GM23338 (cell line): ENCODE measurements at places on chromosomes 5 and 9.

GRCh38 chr5:10590226-10590999 lies 26.5 kb downstream of the ANKRD33B start:
- DNase-seq = peak; percentile 88

GRCh38 chr5:124889486-124889825 lies 143.0 kb upstream of the ZNF608 start:
- no peak for DNase-seq

DNA sequence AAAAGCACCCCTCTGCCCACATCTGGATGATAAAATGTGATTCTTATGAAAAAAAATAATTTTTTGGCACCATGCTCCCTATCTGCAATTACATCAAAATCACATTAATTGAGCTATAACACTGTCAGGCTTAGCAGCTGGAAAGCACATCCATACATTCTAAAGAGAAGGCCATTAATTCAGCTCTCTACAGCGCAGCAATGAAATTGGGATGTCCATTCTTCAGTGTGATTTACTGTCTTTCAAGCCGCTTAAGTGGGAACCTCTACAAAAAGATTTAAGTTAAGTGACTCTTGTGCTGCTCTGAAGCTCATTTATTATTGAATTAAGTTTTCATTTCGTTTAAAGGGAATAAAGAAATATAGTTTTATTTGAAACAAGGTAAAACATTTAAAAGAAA lies 171.3 kb downstream of the EBF1 start:
- no peak for DNase-seq

- no peak for DNase-seq
These were observed 203.3 kb downstream of the FOXD4L6 start for GRCh38 chr9:40925149-40925548.

- DNase-seq = no peak
These were observed 67.1 kb downstream of the LNPEP start for GRCh38 chr5:97002983-97003382.

DNA sequence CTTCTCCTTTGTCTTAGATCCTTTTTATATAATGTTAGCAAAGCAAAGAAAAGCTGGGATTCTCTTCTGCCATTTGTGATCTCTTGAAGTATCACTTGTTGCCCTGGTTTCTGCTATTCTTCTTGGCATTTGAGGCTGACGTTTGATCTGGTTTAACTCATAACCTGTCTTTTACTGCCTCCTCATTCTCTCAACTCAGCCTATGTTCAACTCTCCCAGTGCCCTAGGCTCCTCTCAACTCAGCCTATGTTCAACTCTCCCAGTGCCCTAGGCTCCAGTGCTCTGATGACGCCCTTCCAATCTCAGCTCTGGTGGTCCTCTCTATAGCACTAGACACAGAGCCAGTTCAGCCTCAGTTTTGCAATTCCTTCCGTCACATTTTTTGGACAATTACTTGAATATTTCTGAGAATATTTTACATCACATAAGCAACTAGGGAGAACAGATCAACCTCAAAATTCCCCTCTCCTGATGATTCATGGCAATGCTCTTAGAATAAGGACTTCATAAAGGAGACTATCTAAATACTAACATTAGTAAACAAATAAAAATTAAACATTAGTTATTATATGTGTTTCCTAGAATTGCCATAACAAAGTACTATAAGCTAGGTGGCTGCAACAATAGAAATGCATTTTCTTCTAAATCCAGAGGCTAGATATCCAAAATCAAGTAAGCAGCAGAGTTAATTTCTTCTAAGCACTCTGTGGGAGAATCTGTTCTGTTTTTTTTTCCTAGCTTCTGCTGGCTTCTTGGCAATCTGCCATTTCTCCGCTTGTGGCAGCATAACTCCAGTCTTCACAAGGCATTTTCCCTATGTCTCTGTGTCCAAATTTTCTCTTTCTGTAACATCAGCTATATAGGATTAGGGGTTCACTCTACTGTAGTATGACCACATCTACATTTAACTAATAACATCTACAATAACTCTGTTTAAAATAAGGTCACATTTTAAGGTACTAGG lies 662.1 kb upstream of the FTMT start:
- no peak for DNase-seq

DNA sequence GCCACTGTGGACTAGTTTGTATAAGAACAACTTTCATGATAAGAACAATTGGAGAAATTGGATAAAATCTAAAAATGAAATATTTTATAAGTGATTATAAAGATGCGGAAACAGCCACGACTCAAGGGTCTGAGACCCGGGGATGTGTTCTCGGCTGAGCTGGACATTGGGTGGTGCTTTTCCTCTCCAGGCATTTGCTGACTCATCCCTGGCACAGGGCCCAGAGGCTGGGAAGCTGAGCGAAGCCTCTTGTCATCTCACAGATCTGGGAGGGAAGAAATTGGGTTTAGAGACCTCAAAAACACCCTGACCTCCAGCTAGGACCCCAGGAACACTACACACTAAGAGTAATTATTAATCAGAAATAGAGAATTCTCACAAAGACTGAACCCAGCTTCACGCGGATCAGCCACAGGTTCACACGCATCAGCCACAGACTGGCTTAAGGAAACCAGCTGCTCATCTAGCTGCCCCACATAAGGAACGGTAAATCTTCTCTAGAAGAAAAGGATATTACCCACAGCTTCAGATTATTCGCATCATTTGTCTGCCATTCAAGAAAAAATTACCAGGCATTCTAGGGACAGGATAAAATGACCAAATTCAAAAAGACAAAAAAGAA lies 2.8 kb upstream of the OR2V1 start:
- DNase-seq = no peak

GRCh38 chr9:81621785-81622259 lies 67.5 kb downstream of the TLE1 start:
- peak; percentile 28 for DNase-seq

GRCh38 chr5:88142886-88143692 lies 125.6 kb downstream of the TMEM161B start:
- peak; percentile 34 for DNase-seq

DNA sequence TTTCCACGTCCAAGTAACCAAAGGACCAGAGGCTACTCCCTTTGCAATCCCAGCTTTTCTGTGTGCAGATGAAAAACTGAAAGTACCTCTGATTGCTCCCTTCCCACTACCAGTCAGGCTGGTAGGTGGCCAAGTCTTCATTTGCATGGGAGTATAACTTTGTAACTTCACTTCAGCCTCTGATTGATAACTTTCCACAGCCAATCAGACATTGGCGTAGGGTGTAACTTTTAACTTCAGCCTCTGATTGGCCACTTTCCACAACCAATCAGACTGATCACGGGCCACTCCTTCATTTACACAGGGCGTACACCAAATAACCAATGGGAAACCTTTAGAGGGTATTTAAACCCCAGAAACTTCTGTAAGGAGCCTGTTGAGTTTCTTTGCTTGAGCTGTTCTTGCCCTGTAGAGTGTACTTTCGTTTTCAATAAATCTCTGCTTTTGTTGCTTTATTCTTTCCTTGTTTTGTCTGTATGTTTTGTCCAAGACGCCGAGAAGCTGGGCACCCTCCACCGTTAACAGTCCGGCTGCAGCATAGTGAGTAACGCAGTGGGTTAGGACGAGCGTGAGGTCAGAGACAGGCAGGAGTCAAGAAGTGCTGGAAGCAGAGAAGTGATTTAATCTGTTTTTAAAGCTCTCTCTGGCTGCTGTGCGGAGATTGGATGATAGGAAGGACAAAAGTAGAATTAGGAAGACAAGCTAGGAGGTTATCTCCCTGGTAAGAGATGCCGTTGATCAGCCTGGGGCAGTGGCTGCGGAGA lies 3.5 kb upstream of the EXOSC2 start:
- peak; percentile 95 for DNase-seq

GRCh38 chr9:93670208-93671019 lies 94.0 kb downstream of the PHF2 start:
- DNase-seq = no peak
